ENCODE measurements at places on chromosomes 11 and 22. TPM values are rescaled to one million over a fixed set of nuclear protein-coding genes. Genes with fewer than 3 reads are reported as not detected.

DNA sequence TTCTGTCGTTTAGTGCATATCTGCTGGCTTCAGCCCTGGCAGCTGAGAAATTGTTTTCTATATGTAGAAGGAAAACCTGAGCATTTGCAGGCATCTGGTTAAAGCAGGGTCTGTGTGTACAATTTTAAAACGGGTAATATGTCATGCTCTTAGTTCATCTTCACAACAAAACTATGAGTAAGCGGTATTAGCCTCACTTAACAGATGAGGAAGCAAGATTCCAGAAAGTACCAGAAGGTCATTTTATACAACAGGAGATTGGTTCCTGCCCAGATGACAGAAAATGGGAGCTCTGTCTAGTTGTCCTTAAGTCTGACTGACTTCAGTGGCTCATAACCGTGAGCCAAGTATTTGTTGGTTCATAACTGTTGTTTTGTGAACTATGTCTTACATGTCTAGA is 1.1 kb downstream of the TIMM10B start:
- no peak for DNase-seq
- no peaks in the 10 kb centered on the region for H3K27me3 ChIP-seq
- H3K27ac ChIP-seq: no peak overlapping the region
- peaks cover 58% of the 10 kb centered on the region for H3K36me3 ChIP-seq

DNA sequence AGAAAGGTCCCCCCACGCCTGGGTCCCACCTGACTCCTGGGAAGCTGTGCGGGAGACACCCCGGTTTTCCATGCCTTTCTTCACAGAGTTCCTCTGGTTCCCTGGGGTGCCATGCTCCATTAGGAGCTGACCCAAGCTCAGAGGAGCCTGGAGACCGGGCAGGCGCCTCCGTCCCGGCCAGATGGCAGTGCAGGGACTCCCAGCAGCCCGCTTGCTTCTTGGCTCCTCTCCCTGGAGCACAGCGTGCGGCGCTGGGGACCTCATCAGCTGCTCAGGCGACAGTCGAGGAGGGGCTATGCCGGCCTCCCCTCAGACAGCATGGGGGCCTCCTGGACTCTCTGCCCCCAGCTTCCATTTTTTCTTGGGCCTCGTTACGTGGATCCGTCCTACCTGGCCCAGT is 13.1 kb upstream of the TTLL12 start:
- H3K27me3 ChIP-seq: no peaks in the 10 kb centered on the region
- DNase-seq: no peak
- H3K36me3 ChIP-seq: no peaks in the 10 kb centered on the region

DNA sequence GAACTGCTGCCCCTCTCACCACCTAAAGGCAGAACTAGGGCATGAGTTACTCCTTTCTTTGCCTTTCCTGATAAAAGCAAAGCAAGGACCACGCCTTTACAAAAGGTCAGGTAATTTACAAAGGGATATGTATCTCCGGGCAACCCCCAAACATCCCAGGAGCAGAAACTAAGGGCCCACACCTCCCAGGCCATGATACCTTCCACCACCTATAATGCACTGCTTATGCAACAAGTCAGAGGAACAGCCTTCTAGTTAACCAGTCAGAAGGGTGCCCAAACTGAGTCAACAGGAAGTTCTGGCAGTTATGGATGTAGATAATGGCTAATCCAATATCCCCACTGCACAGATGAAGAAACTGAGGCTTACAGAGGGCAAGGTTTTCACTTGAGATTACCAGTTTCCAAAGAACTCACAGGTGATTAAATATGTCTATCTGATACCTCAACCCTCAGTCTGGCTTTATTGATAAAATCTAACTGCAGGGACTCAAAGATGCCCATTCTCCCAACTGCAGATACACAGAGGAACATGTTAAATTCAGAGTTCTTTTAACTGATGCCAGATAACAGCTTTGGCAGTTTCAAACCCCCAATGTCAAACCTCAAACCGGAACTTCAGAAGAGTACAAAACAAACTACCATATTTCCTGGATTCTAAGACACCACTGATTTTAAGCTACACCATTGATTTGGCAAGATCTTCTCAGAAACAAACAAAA is 16.8 kb upstream of the CASTOR1 start:
- DNase-seq: no peak
- H3K4me1 ChIP-seq: peaks cover 98% of the 10 kb centered on the region
- H3K27ac ChIP-seq: peak overlapping the region; percentile 58
- H3K4me3 ChIP-seq: no peak overlapping the region
- H3K27me3 ChIP-seq: no peaks in the 10 kb centered on the region

- H3K4me3 ChIP-seq: no peak overlapping the region
- H3K36me3 ChIP-seq: no peaks in the 10 kb centered on the region
- DNase-seq: no peak
Observed at GRCh38 chr22:41023299-41023623, 69.1 kb upstream of the EP300 start.

- peak overlapping the region; percentile 81 for H3K27ac ChIP-seq
- peak; percentile 76 for DNase-seq
- H3K4me3 ChIP-seq: no peak overlapping the region
Observed at GRCh38 chr11:114219559-114220349, 76.4 kb upstream of the NNMT start.

DNA sequence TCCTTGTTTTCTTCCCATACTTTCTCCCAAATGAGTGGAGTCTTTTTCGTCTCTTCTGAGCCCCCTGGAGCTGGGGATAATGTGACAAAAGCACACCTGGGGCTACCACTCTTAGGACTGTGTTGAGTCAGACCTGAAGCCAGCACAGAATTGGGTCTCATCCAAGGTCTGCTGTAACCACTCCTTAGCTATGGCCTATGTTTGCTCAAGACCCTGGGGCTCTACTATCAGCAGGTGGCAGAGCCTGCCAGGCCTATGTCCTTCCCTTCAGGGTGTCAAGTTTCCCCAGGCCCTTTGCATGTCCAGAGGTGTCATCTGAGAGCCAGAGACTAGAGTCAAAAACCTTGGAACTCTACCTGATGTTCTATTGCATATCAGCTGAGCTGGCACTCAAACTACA is 335.7 kb downstream of the DDX10 start:
- no peak for DNase-seq
- H3K27me3 ChIP-seq: no peaks in the 10 kb centered on the region
- H3K4me3 ChIP-seq: no peak overlapping the region
- no peaks in the 10 kb centered on the region for H3K36me3 ChIP-seq
- H3K4me1 ChIP-seq: no peaks in the 10 kb centered on the region

DNA sequence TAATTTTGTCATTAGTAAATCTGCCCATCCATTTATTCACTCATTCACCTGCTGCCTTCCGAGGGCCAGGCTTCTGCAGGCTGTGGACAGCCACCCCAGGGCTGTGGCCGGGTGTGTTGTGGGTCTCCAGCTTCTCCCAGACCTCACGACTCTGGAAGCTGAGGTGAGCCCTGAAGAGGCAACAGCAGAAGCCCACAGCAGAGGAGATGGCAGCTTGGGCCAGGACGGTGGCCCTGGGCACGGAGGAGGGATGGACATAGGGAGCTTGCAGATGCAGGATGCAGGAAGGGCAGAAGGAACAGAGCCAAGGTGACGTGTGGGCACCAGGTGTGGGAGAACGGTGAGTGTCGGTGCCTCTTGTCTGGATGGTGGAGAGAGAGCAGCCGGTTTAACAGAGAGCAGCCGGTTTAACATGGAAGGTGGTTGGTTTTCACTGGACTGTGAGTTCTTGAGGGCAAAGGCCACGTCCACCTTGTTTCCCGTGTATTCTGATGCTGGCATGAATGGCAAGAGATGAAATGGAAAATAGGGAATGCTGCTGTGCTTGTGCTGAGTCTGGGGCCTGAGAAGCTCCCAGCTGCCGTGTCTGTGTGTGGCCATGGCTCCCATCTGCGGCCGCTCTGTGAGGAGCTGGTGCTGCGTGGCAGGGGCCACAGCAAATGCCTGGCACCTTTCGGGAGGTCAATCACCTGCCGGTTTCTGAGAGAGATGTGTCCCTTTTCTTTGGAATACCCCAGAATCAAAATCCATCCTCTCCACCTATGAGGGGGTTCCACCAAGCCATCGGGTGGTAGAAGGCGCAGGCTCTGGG is 669.9 kb downstream of the BRD1 start:
- no peak overlapping the region for H3K27ac ChIP-seq
- H3K4me3 ChIP-seq: no peak overlapping the region
- no peak for DNase-seq
- H3K27me3 ChIP-seq: no peaks in the 10 kb centered on the region
- no peaks in the 10 kb centered on the region for H3K4me1 ChIP-seq

GRCh38 chr11:68012843-68013610 is 2.9 kb downstream of the ALDH3B1 start:
- no peaks in the 10 kb centered on the region for H3K36me3 ChIP-seq
- H3K27ac ChIP-seq: peak overlapping the region; percentile 83
- no peak for DNase-seq
- H3K4me3 ChIP-seq: no peak overlapping the region

The OR52E8 gene
- total RNA-seq: not detected

The P2RX6 gene
- 5.1 TPM for total RNA-seq
